ENCODE measurements at places on chromosomes 2 and 18.
A peak's percentile ranks its signal among the peaks of the same experiment; 100 is the strongest.

DNA sequence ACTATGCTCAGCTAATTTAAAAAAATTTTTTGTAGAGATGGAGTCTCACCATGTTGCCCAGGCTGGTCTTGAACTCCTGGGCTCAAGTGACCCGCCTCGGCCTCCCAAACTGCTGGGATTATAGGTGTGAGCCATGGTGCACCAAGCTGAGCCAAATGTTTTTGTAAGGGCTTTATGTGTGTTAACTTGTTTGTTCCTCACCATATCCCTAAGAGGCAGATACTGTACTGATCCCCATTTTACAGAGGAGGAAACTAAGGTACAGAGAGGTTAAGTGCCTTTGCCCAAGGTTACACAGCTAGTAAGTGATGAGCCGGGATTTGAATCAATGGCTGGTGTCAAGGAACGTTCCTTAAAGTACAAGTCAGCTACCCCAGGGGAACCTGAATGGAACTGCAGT lies 85.3 kb upstream of the KLF7 start:
- no peak for DNase-seq

- DNase-seq, result peak; percentile 56
Measured at GRCh38 chr2:187299122-187299906, 148.7 kb downstream of the CALCRL start.

GRCh38 chr2:67032076-67032475 lies 365.1 kb upstream of the ETAA1 start:
- DNase-seq, result no peak

DNA sequence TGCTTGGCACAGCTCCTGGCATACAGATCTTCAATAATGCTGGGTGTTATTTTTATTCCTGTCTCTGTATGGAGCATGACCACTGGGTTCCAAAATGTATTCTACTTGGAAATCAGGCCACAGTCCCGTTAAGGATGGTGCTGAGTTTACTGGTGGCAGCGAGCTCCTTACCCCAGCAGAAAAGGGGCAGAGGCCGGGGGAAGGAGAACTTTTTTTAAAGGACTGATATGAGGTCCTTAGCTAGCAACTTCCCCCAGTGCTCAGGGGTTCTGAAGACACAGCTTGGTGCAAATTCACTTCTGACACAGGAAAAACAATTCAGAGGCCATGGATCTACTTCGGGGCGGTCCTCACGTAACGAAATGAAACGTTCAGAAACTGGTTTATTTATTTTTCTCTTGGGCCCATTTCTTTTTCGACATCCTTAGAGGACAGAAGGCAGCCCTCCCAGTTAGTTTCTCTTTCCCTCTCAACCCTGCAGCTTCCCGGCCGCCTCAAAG lies 872 bp downstream of the RDH14 start:
- peak; percentile 28 for DNase-seq

DNA sequence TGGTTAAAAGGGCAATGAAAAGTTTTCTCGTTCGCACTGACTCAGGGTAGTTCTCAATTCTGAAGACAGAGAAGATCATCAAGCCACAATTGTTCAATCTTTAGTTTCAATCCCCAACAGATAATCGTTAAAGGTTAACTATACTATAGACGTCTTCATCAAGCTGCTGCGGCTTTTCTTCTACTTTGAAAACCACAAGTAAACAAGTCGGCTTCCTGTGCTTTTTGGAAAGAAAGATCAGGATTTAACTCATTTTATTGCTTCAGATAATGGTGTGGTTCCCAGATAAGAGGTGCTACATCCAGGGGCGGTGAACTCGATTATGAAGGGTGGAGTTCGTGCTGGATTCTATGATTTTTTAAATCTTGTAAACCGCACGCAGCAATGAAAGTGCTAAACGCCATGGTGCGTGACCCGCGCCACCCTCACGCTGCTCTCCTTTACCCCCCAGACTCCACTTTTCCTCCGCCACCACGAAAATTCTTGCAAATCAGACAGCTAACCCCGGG lies 545 bp upstream of the CDCA7 start:
- DNase-seq, result peak; percentile 7

DNA sequence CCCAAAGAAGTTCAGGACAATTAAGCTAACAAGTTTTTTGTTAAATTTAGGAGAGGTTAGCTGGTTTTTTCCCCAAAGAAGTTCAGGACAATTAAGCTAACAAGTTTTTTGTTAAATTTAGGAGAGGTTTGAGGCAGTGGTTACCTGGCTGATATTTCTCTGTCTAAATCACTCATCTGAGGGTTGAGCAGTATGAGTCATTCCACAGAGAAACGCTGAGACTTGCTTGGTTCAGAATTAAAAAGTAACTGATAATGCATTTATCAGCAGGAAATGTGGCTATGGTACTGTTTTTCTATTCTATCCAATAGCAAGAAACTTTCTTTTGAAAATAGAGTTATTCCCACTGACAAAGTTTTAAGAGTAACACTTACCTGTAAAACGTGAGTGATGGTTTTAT lies 22.8 kb upstream of the KIDINS220 start:
- DNase-seq, result no peak

GRCh38 chr2:19359456-19359855 lies 1.0 kb upstream of the OSR1 start:
- DNase-seq, result no peak

DNA sequence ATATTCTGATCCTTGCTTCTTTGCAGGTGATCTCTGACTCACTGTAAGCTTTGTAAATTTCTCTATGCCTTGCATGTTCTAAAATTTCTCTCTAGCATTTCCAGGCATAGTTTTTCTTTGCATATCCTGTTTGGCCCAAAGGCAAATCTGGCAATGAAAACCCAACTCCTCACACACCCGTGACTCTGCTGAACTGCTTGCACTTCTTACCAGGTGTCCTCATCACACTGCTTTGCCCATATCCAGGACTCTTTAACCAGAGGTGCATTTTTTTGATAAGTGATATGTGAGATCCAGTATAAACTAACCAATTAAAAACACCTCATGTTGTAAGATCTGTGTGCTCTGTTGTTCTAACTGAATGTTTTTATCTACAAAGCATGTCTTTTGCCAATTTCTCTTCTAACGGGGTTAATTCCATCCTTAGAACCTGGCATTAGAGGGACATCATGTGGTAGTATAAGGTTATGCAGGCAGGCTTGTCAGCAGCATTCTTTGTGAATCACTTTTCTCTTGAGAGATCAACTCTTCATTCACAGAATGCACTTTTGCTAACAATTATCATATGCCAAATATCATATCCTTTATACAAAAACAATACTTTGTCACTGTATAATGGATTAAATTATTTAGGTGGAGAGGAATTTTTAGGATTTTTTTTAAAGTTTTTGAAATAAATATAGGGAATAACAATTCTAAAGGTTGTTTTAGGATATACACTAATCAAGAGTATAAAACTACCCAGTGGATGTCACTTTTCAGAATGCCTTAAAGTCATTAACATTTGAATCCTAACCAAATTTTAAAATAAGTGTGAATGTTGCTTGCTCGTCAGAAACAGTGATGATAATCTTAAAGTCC lies 20.8 kb upstream of the TMX3 start:
- DNase-seq, result peak; percentile 39

Measured in kidney capillary endothelial cell (primary cell).